GM04504 (cell line): ENCODE measurements at places on chromosomes 5 and 9.

DNA sequence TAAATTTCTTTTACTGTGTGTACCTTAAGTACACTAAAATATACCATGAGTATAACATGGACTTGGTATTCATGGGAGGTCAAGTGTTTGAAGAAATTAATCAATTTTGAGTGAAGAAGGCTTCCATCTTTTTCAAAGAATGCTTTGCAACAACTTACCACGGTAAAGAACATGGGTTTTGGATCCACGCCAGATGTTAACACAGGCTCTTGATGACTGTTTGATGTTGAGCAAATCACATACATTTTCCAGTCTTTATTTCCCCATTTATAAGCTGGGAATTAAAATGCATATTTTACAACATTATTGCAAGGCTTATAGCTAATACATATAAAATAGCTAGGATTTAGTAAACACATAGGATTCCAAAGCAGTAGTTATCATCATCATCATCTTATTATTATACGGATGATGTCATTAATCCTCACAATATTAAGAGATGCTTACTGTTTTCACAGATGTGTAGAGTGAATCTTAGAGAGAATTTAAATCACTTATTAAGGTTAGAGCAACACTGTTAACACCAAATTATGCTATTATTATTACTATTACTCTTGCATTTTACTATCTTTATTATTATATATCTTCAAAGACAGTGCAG lies 362.0 kb downstream of the PRELID2 start:
- DNase-seq: no peak

GRCh38 chr5:66080664-66081063 lies 63.4 kb upstream of the SREK1 start:
- peak; percentile 2 for DNase-seq

- DNase-seq: no peak
Measured at GRCh38 chr9:90909225-90909624, 107.6 kb downstream of the SYK start.

- no peak for DNase-seq
Measured at GRCh38 chr5:104050436-104050835, 487.8 kb upstream of the NUDT12 start.

DNA sequence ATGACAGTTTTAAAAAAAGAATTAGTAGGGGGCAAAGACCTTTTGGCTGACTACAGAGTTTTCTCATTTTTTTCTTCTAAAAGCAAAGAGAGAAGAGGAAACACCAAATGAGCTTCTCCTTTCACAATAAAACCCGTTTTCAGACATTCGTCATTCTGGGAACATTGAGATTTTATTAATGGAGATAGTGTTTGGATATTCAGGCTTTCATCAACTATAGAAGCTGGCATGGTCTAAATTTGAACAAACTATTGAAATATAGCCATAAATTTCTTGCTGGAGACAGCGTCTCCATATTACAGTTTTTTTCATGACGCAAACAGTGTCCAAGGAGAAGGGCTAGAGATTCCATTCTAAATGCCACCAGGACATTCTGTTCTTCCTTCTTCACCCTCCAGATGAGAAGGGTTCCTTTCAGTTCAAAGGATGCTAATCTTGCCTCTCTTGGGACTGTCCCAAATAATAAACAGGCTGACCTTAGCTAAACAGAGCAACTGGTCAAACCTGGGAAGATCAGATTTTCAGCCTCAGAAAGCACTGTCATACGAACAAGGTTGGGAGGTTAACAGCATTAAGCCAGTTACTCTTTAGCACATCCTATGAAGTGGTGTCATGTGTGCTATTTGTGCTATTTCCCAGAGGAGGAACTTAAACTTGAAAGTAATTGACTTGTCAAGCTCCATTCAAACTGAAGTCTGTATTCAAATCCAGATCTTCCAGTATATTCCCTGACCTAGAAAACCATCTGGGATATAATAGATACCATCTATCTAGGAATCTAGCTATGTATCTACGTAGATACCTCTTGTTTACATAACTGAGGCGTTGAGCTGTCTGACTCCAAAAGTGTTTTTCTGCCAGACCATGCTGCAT lies 125.6 kb downstream of the LPAR1 start:
- no peak for DNase-seq

GRCh38 chr5:20113031-20113715 lies 125.2 kb upstream of the CDH18 start:
- DNase-seq: no peak

- DNase-seq: no peak
Measured at GRCh38 chr9:136584934-136585333, 39.1 kb upstream of the NOTCH1 start.

DNA sequence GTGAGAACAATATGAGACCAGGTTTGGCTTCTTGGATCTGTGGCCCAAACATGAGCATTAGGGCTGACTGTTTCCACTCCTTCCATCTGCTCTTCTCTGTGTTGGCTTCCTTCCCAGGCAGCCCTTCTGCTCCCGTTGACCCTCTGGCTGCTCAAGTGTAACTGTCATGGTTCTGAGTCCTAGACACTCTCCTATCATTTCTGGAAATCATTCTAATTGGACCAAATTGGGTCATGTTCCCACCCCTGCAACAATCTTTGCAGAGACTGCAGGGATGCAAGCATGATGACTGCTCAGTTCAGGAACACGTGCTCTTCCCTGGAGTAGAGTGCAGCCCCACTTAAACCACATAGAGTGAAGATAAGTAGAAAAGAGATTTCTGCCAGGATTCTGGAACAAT lies 741.4 kb downstream of the TAF11L14 start:
- no peak for DNase-seq

GRCh38 chr5:94884311-94884710 lies 265.8 kb downstream of the SLF1 start:
- no peak for DNase-seq

DNA sequence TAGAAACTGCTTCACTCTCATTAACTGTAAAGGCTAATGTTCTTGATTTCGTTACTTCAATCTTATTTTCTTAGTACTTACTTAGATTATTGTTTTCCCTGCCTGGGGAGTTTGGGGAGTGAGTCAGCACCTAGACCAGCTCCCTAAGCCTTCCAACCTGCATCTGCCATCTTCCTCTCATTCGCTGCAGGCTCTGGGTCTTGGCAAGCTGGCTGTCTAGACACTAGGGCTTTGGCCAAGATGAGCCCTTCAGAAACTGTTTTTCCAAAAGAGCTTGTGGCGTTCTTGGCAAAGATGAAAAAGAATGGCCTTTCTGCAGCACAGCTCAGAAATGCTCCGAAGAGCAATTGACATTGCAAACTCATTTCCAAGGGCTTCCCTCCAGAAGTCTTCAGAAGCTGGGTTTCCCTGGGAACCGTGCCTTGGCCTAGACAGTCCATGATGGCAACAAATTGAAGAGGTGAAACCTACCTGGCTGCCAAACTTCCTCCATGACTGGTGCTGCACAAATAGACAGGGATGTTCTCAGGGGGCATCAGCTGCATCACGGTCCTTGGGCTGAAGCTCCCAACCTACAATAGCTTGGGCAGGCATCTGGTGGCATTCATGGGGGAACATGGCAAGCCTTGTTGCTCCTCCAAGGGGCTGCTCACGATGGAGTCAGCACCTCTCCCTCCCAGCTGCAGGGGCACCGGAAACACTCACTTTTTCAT lies 76.6 kb downstream of the NSUN2 start:
- DNase-seq: no peak

DNA sequence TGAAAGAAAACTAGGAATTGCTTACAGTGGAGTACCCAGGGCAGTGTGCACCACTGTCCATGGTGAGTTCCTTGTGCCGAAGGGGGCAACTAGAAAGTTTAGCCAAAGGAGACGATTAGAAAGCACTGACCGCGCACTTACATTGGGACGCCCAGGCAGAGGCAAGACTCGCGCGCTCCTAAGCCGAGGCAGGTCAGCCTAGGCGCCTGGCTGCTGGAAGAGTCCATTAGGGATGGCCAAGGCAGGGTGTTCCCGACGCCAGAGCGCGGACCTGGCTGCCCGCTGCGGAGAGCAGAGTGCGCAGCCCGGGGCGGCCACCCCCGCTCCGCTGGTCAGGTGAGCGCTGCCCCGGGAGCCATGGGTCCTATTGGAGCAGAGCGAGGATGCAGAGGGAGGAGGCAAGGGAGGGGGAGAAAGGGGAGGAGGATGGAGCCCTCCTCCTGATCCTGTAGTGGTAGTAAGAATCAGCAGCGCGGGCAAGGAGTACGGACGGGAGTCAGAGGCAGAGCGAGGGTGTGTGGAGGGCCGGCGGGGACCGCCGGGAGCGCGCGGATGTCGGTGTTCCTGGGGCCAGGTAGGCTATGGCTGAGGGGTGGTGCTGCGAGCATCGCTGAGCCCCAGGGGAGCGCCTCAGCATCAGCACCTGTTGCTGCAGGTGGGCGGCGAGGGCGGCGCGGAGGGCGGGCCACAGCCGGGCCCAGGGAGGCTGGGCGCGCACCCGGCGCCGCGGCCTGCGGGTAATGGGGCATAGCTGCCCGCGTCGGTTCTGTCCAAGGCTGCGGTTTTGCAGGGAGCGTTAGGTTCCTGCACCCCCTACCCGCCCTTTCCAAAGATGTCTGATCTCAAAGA lies at the start of gene ADGRV1:
TSS of gene ADGRV1 (plus strand) at position 454 of the 849 bp plus-strand sequence. CDS start at position 553, 99 bp downstream.
- DNase-seq: peak; percentile 5

GRCh38 chr5:118791926-118792734 lies 196.2 kb downstream of the DTWD2 start:
- DNase-seq: peak; percentile 43

DNA sequence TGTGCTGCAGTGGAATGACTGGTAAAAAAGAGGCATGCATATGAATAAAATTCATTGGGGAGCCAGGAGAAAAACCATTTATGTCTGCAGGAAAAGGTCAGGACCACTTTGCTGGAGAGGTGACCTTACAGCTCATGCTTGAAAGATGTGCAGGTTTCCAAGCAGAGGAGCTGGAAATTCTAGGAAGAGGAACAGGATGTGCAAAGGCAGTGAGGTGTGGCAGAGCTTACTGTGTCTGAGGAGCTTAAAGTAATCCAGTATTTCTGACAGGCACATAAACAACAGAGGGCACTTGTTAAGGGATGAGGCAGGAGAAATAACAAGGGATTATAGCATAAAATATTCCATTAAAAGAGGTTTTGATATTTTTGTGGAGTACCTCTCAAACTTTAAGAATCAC lies 203.2 kb downstream of the CD180 start:
- no peak for DNase-seq

GRCh38 chr9:70910598-70910997 lies 210.8 kb downstream of the TRPM3 start:
- no peak for DNase-seq

DNA sequence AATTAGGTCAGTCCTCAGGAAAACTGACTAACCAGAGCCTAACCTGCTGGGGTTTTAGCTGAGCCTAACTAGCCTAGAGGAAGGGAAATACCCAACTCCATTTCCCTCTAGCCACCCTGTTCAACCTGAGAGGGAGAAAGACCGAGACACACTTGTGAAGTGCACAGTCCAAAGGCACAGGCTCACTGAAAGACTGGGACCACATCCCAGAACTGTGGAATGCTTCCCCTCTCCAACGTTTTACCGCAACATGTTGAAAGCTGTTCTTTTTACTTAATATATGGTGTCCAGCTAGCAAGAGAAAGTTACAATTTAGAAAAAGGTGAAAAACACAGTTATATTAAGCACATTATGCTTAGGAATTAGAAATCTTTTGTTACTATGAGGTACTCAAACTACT lies 76.8 kb upstream of the SIMC1 start:
- no peak for DNase-seq

- no peak for DNase-seq
Measured at GRCh38 chr5:174614500-174615135, 109.8 kb upstream of the MSX2 start.

DNA sequence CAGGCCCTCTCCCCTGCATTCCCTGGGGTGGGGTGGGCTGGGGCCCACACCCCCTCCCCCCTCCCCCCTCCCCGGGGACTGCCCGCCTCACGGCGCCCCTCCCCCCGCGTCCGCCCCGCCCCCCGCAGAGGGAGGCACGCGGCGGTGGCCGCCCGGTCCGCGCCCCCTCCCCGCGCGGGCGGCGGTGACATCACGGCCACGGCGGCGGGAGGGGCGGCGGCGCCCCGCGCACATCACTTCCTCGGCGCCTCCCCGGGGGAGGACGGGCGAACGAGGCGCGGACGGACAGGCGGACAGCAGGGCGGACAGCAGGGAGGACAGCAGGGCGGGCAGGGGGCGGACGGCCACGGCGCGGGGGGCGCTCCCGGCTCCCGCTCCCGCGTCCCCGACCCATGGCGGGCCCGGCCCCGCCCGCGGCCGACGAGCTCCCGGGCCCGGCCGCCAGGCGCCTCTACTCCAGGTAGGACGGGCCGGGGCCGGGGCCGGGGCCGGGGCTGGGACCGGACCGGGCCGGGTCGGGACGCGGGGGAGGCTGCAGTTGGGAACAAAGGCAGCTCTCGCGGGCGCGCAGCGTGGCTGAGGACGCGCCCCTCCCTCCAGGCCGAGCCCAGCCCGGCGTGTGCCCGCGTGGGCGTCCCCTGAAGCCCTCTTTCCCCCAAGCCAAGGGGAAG lies at the start of gene GPSM1:
TSS of gene GPSM1 (plus strand) at position 236 of the 671 bp plus-strand sequence. CDS start at position 393, 157 bp downstream.
- no peak for DNase-seq

- DNase-seq: no peak
Measured at GRCh38 chr9:20646656-20647055, 24.4 kb upstream of the MLLT3 start.

- no peak for DNase-seq
Measured at GRCh38 chr5:105475401-105475800, 1912.8 kb upstream of the NUDT12 start.

GRCh38 chr9:125341566-125341965 lies 79.9 kb downstream of the GAPVD1 start:
- no peak for DNase-seq

DNA sequence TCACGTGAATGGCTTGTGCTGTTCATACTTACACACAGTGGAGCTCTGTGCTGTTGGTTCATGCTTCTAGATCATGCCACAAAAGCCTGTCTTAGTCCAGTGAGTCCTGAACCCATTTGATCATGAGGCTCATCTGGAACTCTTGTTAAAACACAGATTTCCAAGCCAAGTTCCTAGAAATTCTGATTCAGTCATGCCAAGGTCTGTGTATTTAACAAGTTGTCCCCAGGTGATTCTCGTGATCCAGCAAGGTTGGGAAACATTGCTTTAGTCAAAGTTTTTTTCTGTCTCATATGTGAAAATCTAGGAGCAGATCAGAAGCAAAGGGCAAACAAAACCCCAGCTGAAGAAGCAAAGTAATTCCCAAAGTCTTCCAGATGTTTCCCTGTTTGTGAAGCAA lies 112.5 kb upstream of the GAS1 start:
- DNase-seq: no peak

DNA sequence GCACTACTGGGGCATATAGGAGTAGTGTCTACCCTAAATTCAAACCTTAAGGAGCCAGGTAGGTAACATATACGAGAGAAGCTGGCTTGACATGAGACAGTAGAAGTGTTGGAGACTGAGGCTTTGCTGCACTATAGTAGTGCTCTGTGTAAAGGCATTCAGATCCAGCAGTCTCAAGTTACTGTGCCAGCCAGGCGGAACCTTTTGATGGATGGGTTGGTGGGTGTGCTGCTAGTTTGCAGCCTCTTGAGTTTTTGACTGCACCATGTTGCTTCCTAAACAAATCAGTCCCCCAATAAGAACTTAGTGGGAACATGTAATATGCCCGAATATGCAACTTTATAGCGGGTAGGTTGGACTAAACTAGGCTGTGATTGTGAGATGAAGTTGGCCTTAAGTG lies 1.5 kb downstream of the CLTA start:
- DNase-seq: no peak
